T-helper 2 cell (primary cell): ENCODE measurements at places on chromosomes 3 and 15.

DNA sequence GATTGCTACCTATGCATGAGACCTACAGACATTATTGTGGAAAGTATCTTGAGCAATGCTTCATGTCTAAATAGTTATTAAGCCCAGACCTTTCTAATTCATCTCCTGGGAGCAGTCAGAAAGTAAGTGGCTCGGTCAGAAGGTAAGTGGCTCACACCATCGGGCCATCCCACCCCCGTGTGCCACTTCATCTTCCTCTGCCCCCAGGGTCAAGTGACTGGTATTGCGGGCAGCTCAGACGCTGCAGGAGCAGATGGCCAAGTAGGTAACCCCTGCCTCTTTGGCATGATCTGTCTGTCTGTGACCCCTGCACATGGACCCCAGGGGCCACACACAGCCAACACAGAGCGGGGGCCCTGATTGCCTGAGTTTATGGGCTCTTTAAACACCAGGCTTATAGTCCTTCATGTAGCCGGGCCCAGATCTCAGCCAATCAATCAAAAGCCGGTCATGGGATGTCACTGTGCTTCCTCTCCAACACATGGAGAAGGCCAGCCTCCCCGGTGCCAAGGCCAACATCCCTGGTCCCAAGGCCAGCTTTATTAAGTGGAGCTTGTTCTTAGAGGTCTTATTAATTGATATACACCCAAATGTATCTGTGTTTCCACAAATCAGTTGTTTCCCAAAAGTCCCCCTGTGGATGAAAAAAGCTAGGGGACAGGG, 42.9 kb downstream of the LARP6 start:
- no peak for DNase-seq

DNA sequence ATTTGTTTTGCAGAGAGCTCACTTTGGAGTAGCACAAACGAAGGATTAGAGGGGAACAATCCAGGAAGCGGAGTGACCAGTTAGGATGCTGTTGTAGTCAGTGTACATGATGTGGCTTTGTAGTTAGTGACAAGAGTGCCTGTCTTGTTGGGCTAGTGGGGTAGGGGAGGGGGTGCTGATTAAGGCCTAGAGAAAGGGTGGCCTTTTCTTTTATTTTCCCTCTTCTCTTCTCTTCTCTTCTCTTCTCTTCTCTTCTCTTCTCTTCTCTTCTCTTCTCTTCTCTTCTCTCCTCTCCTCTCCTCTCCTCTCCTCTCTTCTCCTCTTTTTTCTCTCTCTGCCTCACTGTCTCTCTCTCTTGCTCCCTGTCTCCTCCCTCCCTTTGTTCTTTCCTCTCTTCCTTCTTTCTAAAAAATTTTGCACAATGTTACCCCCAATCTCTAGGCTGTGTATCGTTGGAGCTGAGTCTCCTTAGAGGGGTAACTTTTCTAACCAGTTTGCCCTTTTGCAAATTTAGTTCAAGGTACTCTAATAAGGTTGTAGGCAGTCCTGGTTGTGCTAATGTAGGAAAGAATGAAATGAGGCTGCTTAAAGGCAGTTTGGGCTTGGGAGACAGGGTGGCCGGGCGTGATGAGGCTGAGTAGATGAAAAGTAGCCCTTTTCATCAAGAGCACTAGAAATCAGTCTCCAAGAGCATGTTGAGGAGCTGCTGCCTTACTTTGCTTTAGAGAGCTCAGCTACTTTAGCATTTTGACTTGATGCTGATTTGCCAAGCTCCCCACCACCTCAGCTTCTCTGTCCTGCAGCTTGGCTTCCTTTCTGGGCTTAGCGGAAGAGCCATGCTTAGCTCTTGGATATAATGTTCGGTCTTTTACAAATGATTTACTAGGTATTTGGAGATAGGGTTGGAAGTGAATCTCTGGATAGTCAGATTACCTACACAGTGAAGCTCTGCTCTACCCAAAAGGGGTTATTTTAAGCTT, 58.6 kb downstream of the SV2B start:
- no peak for DNase-seq

DNA sequence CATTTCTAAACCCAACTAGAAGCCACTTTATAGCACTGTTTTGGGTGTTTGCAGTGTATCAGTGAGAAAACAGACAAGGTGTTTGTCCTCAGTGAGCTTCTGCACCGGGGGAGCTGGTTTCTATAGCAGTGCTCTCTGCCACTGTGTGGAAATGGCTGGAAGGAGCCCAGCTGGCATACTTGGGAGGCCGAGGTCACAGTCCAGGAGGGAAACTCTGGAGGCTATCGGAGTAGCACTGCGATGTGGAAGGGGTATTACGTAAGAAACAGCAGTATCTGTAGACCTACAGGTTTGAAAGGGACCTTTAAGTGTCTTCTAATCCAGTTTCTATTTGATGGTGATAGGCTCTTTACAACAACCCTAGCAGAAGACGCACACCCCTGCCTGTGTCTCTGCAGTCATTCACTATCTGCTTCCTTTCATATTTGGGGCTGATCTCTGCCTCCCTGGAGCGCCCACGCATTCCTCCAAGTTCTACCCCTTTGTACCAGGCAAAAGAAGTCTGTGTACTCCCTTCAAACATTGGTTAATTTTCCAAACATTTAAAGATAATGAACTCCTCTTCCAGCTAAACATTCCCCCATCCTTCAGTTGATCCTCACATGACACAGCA, 87.4 kb upstream of the ADAMTS17 start:
- DNase-seq, result no peak

- DNase-seq, result no peak
Observed at GRCh38 chr3:113736548-113737089, 9.4 kb downstream of the NAA50 start.

DNA sequence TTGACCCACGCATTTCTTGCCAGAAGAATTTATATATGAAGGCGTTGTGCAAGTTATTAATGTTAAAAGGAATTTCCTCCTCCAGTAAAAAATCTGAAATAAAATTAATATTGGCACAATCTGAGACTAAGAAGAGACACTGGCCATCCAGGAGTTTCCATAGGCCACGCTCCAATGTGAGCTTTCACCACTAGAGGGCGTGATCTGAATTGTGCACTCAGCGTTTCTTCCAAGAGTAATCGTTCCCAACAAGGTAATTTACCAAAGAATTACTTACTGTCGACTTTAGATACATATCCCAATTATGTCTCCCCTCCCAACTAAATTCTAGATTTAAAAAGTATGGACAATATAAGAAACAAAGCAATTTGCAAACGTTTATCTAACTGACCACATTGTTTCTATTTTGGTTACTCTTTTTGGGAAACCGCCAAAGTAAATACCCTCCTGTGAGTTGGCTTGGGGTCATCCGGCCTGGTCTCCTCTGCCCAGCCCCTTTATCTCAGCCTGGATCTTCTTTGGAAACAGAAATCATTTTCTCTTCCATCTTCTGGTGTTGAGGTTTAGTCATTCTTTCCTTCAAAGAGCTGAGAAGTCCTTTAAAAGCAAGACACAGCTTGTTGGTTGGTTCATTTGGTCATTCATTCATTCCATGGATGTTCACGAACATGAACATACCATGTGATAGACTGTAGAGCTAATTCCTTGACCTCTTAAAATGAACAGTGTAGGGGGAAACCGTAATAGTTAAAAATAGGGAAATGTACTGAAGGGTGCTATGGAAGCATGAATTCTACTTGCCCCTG, 26.2 kb downstream of the POLR2M start:
- DNase-seq, result peak; percentile 14

GRCh38 chr3:25044762-25045710, 383.0 kb upstream of the RARB start:
- no peak for DNase-seq

DNA sequence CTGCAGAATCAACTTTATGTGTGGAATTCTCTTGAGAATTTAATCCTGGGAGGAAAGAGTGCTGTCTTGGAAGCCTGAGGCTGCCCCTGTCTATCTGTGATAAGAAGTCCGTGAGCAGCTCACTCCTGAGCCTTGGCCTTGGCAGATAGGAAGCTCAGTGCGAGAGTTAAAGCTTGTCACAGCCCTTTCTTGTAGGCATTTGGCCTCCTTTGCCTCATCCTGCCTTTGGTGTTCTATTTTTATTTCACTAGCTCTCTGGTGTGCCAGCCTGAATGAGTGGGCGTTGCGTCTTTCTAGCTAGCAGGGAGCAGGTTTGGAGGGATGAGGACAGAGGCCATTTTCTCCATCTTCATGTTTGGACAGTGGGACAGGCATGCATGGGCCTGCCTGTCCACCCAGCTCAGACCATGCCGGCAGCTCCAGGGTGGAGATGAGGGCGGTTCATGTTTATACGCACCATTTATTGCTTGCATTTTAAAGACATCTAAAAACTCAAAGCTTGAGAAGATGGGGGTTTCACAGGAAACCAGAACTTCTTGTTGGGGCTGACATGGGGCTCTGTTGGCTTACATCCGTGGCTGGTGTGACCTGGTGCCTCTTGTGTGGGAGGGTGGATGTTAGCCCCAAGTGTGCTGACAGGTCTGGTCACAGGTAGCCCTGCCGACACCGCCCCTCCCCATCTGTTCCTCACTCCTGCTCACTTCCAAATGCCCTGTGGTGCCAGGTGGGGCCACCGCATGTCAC, 29.8 kb downstream of the IRAK2 start:
- DNase-seq, result peak; percentile 80

- no peak for DNase-seq
Observed at GRCh38 chr3:179071027-179071322, 634 bp downstream of the ZMAT3 start.

DNA sequence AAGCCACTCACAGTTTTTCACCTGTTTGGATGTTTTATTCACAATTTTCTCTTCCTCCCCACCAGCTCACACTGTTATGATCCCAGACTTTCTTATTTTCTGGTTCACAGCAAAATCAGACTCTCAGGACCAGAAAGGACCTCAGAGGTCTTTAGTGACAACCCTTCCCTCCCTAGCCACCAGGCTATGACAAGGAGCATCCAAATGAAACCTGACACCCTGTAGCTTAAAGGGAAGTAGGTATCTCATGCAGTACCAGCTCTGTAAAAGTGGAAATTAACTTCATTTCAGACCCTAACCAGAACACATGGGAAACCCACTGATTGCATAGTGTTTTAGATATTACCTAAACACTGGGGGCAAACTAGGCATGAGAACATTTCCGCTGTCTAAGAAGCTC, 45.3 kb downstream of the ATP13A5 start:
- no peak for DNase-seq

GRCh38 chr3:178712247-178712646, 176.0 kb downstream of the KCNMB2 start:
- DNase-seq, result no peak

- DNase-seq, result no peak
Observed at GRCh38 chr3:54939557-54940300, 11.9 kb upstream of the LRTM1 start.

DNA sequence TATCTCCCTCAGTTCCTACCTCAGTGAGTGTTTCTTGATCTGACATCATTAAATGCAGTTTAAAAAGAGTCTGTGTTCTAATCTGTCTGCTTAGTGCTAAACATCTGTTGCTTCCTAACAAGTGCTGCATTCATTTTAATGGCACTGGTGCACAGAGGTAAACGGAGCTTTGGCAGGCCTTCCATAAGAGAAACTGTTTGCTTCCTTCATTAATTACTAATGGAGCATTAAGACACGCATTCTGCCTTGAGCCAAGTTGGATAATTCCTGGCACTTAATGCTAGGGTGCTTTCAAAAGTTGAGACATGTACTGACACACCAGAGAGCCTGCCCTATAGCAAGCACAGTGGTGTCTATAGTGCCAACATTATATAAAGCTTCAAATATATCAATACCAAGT, 34.7 kb downstream of the SCG5 start:
- DNase-seq, result no peak

- no peak for DNase-seq
Observed at GRCh38 chr3:59829527-59829926, 779.7 kb upstream of the CFAP20DC start.

DNA sequence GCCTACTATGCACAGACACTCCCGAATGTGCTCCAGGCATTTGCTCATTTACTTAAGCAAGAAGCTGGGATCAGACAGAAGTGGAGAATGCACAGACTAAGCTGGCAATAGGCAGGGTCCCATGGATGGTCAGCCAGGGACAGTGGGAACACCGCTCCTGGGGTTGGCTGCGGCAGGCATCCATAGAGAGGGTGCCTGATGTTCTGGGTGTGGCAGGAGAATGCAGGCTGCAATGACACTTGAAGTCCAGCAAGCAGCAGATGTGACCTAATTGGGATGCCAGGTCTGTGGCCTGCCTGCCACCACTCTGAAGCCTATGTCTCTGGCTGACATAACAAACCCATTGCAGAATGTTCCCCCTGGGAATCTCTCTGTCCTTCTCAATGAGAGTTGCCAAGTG, 40.2 kb upstream of the SLC6A11 start:
- DNase-seq, result no peak

DNA sequence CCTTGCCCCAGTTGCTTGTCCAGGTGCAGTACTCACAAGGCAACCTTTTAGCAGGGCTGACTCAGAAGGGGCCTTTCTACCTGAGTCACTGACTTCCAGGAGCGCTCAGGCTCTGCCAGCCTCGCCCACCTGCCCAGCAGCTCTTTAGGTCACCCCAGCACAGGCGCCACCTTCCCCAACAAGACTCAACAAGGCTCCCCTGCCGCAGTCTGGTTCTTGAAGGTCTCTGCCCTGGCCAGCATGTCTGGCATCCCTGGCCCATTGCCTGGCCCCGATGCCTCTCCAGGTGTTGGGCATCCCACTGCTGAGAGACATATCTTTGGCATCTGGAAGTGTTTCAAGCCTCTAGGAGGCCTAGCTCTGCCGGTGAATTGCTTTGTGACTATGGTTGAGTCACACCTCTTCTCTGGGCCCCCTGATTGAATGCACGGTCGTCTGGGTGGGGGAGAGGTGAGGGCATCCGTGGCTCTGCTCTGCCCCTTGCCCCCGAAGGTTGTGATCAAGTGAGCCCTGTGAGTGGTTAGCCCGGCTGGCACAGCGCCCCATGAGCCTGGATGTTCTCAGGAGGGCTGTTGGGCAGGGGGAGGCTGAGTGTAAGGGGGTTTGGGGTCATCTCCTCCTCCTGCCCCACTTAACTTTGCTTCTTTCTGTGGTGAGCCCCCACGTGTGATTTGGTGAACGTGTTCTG, 21.6 kb downstream of the SNX33 start:
- no peak for DNase-seq

DNA sequence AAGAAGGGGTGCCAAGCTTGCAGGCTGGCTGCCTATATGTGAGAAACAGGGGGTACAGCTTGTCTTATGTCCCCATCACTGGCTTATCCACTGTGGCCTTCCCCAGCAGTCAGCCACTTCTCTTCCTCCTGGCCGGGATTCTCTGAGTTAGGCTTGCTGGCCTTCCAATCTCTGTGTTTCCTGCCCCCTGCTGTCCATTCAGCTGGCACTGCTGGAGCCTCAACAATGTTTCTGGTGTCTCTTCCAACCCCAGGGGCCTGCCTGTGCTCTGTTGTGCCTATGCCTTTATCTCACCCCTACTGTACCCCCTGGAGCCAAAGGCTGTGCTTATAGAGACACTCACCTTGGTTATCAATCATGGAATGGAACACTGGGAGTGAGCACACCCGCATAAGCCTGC, 36.5 kb downstream of the ANAPC13 start:
- DNase-seq, result no peak

DNA sequence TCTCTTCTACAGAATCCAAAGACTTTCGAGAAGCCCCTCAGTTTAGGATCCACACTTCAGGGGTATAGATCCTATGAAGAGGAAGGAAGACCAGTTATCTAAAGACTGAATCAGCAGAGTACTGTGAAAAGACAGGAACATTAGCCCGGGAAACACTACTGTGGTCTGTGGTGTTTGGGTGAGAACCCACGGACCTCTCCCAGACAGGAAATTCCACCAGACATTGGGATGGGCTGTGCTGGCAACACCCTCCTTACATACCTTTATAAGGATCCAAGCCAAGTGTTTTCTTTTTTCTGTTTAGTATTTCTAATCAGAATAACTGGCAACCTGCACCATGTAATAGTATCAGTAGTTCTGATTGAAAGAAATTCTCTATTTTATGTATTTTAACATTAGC, 14.1 kb downstream of the TMEM207 start:
- DNase-seq, result no peak

- DNase-seq, result no peak
Observed at GRCh38 chr3:71549951-71550350, 33.6 kb downstream of the FOXP1 start.
